Upper lobe of right lung (tissue), 1 donor: ENCODE measurements at places on chromosomes 11 and 22. TPM values are rescaled to one million over a fixed set of nuclear protein-coding genes. Genes with fewer than 3 reads are reported as not detected.

DNA sequence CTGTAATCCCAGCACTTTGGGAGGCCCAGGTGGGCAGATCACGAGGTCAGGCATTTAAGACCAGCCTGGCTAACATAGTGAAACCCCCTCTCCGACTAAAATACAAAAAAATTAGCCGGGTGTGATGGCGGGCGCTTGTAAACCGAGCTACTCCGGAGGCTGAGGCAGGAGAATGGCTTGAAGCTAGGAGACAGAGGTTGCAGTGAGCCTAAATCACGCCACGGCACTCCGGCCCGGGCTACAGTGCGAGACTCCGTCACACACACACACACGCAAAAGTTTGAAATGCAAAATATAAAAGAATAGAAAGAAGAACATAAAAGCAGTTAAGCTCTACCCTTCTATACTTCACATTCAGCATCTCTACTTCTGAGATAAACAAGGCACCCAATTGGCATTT, 1165.9 kb upstream of the CNTN5 start:
- no peak overlapping the region for H3K4me3 ChIP-seq
- H3K27me3 ChIP-seq = no peaks in the 10 kb centered on the region
- H3K4me1 ChIP-seq = no peaks in the 10 kb centered on the region

DNA sequence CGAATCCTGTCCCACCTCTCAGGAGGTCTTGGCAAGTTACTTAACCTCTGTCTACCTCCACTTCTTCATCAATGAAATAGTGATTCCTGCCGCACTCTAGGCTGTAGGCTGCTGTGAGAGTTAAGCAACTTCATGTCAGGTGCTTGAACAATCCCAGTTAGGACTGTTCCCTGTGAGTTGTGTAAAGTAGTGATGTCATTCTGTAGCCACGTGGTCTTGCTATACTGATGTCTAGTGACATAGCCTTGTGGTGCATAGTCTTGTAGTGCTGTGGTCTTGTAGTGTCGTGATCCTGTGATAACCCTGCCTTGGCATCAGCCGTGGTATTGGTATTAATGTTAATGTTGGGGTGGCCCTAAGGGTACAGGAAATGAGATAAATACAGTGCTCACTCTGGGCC, 30.3 kb upstream of the PRR5 start:
- DNase-seq = no peak

- no peaks in the 10 kb centered on the region for H3K36me3 ChIP-seq
- peaks cover 78% of the 10 kb centered on the region for H3K27me3 ChIP-seq
- peak within 1 kb of the TSS; percentile 26 for H3K4me3 ChIP-seq
- no peak for DNase-seq
- peaks cover 7% of the 10 kb centered on the region for H3K4me1 ChIP-seq
These were observed at the start of gene IGF2 for GRCh38 chr11:2139123-2139521. TSS of gene IGF2 (minus strand) at chr11:2139389. CDS start at chr11:2135523, 3,866 bp downstream.

DNA sequence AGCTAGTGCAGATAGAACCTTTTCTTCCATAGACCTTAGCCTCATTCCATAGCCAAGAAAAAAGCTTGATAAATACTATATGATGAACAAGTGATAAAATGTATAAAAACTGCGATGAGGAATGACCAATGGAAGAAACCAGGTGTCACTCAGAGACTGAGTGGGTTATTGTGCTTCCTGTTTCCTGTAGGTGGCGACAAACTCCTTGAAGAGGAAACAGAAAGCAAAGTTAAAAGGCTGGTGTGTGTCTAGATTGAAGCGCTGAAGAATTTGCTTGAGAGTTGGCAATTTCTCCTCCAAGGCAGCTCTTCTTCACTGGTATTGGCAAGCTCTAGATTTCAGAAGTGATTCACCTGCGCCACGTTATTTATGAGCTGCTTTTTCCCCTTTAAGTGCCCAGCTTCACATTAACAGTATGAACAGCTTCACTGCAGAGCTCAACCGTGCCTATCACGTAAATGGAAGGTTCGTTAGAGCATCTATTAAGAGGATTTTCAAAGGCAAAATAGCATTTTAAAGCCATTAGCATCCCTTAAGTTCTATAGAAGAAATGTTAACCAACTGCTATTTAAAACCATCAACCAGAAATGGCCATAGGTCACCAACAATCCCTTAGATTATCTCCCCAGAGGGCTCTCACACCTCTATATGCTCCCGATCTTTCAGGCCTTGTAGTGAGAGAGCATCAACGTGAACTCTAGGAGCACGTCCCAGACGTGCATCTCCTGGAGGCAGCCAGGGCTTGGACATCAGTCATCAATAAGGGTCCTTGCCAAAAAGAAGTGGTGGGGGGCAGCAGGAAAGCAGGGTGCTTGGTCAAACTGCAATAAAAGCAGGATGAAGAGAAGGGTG, 179.4 kb downstream of the CADM1 start:
- no peaks in the 10 kb centered on the region for H3K27me3 ChIP-seq
- no peak for DNase-seq
- H3K36me3 ChIP-seq = no peaks in the 10 kb centered on the region
- H3K4me3 ChIP-seq = no peak overlapping the region
- no peak overlapping the region for H3K27ac ChIP-seq

DNA sequence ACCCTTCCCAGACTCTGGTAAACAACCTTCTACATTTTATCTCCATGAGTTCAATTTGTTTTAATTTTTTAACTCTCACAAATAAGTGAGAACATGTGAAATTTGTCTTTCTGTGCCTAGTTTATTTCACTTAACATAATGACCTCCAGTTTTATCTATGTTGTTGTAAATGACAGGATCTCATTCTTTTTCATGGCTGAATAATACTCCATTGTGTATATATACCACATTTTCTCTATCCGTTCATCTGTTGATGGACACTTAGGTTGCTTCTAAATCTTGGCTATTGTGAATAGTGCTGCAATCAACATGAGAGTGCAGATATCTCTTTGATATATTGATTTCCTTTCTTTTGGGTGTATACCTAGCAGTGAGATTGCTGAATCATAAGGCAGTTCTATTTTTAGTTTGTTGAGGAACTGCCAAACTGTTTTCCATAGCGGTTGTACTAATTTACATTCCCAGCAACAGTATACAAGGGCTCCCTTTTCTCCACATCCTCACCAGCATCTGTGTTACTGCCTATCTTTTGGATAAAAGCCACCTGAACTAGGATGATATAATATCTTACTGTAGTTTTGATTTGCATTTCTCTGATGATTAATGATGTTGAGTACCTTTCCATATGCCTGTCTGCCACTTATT, 93.9 kb downstream of the ATG16L2 start:
- no peaks in the 10 kb centered on the region for H3K36me3 ChIP-seq
- DNase-seq = no peak
- H3K27ac ChIP-seq = no peak overlapping the region
- no peak overlapping the region for H3K4me3 ChIP-seq

Gene SCGB1D1
- total RNA-seq = not detected

DNA sequence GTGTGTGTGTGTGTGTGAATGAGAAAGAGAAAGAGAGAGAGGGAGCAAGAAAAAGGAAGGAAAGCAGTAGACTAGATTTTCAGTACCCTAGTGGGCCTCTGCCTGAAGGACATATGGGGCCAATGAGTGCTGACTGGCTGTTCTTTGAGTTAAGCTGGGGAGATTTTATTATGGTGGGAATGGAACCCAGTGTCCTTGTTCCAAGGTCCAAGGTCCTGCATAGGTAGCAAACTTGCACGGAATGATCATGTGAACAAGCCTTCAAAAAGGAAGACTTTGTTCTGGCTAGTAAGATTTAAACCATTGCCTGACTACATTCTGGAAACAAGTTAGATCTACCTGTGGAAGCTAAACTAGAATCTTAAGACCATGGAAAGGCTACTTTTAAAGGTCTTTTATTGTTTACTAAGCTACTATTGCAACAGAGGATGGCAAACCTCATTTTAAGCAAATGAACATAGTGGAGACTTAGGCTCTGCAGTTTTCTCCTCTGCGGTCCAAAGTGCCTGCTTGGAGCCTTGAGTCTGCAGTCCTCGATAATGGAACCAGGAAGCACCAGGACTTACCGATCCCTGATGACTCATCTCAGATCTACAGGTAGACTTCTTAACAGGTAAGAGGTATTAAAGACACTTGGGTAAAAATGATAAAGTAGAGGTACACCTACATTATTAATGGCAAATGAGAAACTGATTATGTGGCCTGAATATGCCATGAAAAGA, 10.2 kb upstream of the GRAMD1B start:
- H3K27ac ChIP-seq = no peak overlapping the region
- H3K36me3 ChIP-seq = no peaks in the 10 kb centered on the region
- no peaks in the 10 kb centered on the region for H3K4me1 ChIP-seq
- no peak overlapping the region for H3K4me3 ChIP-seq
- DNase-seq = no peak
- peaks cover 9% of the 10 kb centered on the region for H3K27me3 ChIP-seq

DNA sequence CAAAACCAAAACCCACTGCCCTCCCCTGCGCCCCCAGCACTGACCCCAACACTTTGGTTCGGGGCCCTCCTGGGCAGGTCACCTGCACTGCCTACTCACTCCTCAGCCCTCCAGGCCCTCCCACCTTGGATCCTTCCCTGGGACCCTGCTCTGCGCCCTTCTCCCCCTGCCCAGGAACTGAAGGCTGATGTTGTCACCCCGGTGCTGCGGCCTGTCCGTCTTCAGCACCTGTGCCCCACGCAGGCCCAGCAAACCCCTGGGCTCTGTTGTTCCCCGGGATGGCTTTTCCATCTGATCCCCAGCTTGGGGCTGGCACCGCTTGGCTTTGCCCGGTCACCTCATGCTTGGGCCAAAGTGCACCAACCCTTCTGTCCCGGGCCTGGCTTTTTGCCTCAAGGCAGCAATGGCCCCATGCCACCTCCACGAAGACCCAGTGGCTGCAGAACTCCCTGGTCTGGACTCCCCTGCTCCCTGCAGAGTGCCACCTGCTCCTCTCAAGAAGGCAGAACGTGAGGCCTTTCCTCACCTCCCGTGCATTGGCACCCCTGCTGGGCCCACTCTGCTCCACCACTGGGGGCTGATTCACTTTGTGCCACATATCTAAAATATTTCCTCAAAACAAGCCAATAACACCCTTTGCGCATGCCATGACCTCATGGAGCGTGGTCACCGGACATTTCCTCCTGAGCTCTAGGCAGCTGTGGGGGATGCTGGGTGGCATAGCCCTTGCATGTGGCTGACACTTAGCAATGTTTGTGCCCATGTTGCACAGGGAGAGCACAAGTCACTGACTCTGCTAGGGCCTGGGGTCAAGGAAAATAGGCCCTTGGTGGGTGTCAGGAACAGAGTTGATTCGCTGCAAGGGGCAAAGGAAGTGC, 8.8 kb downstream of the PPM1F start:
- DNase-seq = no peak
- peaks cover 25% of the 10 kb centered on the region for H3K36me3 ChIP-seq
- peaks cover 90% of the 10 kb centered on the region for H3K4me1 ChIP-seq
- no peaks in the 10 kb centered on the region for H3K27me3 ChIP-seq
- H3K27ac ChIP-seq = peak overlapping the region; percentile 96

Gene IGF2
- total RNA-seq = 8.8 TPM

GRCh38 chr11:10722307-10722706, 28.7 kb upstream of the CTR9 start:
- no peak overlapping the region for H3K4me3 ChIP-seq
- DNase-seq = no peak
- no peak overlapping the region for H3K27ac ChIP-seq
- no peaks in the 10 kb centered on the region for H3K36me3 ChIP-seq
- no peaks in the 10 kb centered on the region for H3K4me1 ChIP-seq

DNA sequence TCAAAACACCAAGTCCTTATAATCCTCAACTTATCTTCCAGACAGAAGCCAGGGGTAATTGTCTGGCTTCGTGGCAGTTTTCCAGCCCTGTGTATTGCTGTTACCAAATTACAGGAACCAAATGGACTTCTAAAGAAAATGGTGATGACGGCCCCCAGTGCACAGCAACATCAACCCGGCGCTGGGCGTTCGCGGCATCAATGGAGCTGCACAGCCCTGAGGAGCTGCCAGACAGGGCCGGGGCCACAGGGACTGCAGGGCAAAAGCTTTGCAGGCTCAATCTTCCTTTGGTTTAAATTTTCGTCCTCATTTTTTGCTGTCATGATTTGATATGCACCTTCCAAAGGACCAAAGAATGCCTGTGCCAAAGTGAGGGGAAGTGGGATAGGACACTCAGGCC, 292.5 kb downstream of the BRD1 start:
- H3K4me1 ChIP-seq = no peaks in the 10 kb centered on the region
- no peak overlapping the region for H3K27ac ChIP-seq
- no peak for DNase-seq
- no peaks in the 10 kb centered on the region for H3K36me3 ChIP-seq
- no peak overlapping the region for H3K4me3 ChIP-seq
- no peaks in the 10 kb centered on the region for H3K27me3 ChIP-seq

- no peaks in the 10 kb centered on the region for H3K27me3 ChIP-seq
- H3K4me3 ChIP-seq = no peak overlapping the region
- H3K36me3 ChIP-seq = no peaks in the 10 kb centered on the region
- peak; percentile 90 for DNase-seq
- peaks cover 11% of the 10 kb centered on the region for H3K4me1 ChIP-seq
These were observed 46.2 kb downstream of the IGF2 start for GRCh38 chr11:2092956-2093412.

DNA sequence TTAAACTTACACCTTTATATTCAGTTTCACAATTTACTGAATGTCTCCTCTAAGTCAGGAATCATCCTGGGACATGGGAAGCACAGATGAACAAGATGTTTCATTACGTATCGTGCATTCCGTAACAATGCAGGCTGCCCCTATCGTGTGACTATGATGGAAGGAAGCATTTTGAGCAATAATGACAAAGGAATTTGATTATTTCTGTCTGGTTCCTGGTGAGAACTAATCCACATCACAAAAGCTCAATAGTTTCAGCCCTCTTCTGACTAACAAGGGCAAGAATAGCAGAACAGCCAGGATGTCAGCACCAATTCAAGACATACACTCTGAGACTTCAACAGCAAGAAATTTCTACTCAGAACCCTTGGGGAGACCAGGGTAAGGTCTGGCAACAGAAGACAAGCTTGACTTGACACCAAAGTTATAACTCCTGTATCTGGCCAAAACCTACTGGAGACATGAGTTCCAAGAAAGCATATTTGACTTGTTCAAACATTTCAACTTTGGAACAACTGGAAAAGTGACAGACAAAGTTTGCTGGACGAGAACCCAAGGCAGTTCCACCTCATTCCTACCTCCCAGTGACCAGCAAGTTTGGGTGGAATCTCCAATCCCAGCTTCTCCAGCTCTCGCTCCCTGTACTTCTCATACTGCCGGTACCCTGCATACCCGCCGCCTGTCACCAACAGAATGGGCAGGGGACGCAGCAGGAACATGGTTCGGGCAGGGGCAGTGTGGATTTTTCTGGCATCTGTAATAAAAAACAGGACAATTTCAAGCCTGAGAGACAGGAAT, 14.3 kb downstream of the PISD start:
- H3K4me3 ChIP-seq = no peak overlapping the region
- no peak for DNase-seq
- H3K27ac ChIP-seq = no peak overlapping the region
- H3K4me1 ChIP-seq = peaks cover 13% of the 10 kb centered on the region
- H3K36me3 ChIP-seq = peaks cover 38% of the 10 kb centered on the region
- H3K27me3 ChIP-seq = no peaks in the 10 kb centered on the region

GRCh38 chr22:46262449-46263215, 511 bp downstream of the PKDREJ start:
- no peaks in the 10 kb centered on the region for H3K36me3 ChIP-seq
- no peak overlapping the region for H3K27ac ChIP-seq
- no peak overlapping the region for H3K4me3 ChIP-seq
- peaks cover 13% of the 10 kb centered on the region for H3K27me3 ChIP-seq
